ENCODE measurements at places on chromosomes 2 and 18. TPM values are rescaled to one million over a fixed set of nuclear protein-coding genes. Genes with fewer than 3 reads are reported as not detected.
A peak's percentile ranks its signal among the peaks of the same experiment; 100 is the strongest.

DNA sequence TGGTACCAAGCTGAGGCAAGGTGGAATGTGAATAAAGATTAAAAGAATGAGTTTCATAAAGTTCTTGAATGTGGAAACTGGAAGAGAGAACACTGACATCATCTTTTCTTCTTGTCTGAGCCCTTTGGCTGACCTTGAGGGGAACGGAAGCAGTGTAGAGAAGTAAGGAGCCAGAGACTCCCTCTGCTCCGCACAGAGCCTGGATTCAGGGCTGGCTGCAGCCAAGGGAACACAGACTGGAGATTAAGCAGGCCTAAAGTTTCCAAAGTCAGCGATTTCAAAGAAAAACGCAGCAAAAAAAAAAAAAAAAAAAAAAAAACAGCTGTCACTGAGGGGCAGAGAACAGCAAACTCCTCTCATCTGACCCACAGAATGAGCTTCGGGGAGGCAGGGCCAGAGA, 19.3 kb upstream of the ALK start:
- DNase-seq, result no peak

UCN gene
- total RNA-seq, result not detected

GRCh38 chr18:11095211-11095610, 54.2 kb downstream of the PIEZO2 start:
- no peak for DNase-seq

GRCh38 chr2:165054652-165055051, 99.3 kb upstream of the SLC38A11 start:
- no peak for DNase-seq

LYG1 gene
- total RNA-seq, result 0.35 TPM

CLEC4F gene
- not detected for total RNA-seq

DNA sequence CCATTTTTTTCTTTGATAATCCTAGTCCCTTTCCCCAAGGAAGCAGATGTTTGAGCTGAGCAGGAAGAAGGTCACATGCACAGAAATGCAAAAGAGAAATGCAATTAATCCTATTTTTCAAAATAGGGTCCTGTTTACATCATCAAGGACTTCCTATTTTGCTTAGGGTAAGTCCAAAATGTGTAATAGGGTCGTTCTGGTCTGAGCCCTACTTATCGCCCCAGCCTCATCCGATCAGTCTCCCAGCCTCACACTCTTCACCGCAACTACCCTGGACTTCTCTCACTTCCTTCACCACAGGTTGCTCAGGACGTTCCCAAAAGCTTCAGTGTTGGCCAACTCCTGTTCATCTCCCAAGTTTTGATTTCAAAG, 32.8 kb downstream of the FOSL2 start:
- no peak for DNase-seq

DNA sequence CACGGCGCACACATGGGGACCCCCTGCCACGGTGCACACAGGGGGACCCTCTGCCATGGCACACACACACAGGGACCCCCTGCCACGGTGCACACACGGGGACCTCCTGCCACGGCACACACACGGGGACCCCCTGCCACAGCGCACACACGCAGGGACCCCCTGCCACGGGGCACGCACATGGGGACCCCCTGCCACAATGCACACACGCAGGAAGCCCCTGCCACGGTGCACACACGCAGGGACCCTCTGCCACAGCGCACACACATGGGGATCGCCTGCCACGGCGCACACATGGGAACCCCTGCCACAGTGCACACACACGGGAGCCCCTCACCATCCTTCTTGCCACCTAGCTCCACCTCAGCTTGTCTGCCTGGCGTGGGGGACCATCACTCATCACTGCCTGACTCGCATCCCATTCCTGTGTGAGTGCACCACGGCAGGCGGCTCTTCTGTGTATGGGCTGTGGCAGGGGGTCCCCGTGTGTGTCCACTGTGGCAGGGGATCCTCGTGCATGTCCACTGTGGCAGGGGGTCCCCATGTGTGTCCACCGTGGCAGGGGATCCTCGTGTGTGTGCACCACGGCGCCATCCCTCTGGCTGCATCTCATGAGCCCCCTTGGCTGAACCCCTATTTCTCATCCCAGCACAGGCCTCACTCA, 206.7 kb downstream of the EIPR1 start:
- DNase-seq, result no peak

METTL21A gene
- total RNA-seq, result 12.8 TPM

- DNase-seq, result no peak
Observed at GRCh38 chr18:59876310-59876626, 23.5 kb upstream of the PMAIP1 start.

DNA sequence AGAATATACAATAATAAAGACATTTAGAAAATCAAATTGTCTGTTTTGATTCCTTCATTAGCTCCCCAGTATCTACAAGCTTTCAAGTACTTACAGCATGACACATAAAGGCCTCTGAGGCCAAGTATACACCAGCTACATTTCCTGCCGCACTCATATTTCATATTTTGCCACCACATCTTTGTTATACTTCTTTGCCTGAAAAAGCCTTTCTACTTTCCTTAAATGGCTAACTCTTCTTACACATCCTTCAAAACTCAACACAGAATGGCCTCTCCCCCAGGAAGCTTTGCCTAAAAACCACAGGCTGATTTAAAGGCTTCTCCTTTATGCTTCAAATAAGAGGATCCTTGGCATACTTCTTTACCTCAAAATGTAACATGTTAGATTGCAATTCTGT, 4.5 kb downstream of the STK17B start:
- DNase-seq, result peak; percentile 78

GRCh38 chr2:196295005-196295404, 123.6 kb upstream of the STK17B start:
- no peak for DNase-seq

DNA sequence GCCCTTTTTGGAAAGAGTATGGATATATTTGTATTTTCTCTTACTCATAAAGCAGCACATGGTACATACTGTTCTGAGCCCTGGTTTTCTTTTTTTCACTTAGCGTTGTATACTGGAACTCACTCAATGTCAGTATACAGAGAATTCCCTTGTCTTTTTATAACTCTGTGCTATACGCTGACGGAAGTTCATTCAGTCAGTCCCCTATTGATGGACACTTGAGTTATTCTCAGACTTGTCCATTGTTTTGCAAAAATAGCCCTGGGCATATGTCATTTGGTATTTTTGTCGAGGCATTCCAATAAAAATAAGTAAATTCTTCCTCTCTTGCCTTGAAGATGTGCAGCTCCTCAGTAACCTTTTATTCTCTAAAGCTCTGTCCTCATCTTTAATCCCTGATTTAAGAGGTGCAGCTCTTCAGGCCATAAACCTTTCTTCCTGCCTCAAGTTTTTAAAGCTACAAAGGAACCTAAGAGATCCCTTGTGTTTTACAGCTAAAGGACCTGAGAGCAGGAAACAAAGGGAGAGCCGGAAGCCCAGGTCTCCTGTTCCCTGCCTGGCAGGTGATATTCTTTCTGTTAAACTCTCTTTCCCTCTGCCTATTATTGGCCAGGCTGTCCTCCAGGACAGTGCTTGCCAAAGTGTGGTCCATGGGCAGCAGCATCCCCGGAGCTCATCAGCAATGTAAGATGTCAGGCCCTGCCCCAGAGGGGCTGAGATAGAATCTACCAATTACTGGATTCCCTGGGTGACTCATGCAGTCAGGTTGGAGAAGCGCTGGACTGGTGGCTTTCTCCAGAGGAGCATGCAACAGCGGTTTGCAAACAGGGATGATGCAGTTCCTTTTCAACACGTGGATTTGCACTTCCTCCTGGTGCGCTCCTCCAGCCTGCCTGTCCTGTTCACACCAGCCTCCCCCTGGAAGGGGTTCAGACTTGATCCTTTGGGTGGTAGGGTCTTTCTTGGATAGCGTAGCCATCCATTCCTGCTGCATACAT, 158.0 kb downstream of the NEDD4L start:
- DNase-seq, result no peak

DNA sequence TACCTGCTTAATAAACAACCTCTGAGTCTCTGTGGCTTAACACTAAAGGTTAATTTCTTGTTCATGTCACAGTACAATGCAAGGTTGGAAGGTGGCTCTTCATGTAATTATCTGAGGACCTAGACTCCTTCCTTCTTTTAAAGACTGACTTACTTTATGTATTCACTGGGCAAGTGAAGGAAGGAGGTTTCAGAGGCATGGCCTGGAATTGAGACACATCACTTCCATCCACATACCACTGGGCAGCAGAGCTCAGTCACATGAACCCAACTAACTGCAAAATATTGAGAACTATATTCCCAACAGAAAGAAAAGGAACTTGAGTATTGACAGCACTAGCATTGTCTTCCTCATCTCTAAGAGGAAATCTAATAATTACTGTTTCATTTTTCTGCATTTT, 57.5 kb upstream of the FN1 start:
- DNase-seq, result no peak

RGPD8 gene
- 10.8 TPM for total RNA-seq

DNA sequence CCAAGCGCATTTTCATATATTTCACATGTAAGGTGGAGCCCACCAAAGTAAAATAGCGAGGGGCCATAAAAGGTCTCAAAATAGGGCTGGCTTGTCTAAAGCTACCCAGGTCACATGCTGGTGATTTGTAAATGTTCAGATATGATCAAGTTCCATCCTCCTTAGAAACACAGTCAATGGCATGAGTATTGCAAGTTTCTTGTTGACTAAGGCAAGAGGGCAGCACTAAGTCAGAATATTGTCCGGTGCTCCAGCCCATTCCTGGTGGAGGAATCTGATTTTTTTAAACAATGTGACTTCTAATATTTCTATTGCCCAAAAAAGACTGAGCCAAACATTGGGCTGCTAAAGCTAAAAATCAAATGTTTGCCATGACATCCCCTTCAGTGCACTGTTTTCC, 85.1 kb downstream of the LAMA1 start:
- DNase-seq, result no peak

L3MBTL4 gene
- 0.18 TPM for total RNA-seq

LINC00305 gene
- not detected for total RNA-seq

STK17B gene
- 12.4 TPM for total RNA-seq

GRCh38 chr2:113281910-113282746, 3.4 kb upstream of the PAX8 start:
- DNase-seq, result no peak

DNA sequence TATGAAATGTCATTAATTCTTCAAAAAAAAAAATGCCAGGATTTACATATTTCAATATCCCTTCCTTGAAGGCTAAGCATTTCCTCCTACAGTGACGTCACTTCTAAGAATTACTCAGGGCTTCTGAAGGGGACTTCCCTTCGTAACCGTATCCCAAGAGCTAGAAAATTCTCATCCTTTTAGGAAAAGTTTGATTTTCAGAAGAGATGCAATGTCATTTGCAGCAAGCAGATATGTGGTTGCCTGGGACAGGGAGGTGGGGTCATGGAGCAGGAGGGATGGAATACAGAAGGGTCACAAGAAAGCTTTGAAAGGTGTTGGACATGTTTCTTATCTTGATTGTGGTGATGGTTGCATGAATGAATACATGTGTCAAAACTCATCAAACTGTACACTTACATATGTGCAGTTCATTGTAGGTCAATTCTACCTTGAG, 97.0 kb upstream of the ATL2 start:
- no peak for DNase-seq

OR6B2 gene
- not detected for total RNA-seq

GRCh38 chr2:224036731-224037361, 2.2 kb downstream of the SERPINE2 start:
- DNase-seq, result no peak

DNA sequence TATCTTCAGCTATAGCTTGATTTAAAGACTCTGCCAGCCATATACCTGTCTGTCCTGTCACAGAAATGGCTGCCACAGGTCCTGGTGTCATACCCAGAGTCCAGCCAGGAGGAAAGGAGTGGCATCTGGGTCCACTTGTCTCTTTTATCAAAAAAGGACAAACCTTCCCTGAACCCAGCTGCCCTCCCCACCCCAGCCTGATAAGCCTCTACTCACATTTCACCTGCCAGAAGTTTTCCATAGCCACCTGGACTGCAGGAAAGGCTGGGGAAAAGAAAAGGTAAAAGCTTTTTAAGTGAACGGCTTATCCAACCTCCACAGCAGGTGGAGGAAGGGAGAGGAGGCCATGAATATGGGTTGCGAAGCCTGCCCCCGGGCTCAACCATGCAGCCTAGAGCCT, 32.8 kb downstream of the TMEM163 start:
- no peak for DNase-seq

NCOA1 gene
- total RNA-seq, result 10.9 TPM

HOXD13 gene
- not detected for total RNA-seq

- no peak for DNase-seq
Observed at GRCh38 chr2:37549598-37549997, 121.8 kb downstream of the CDC42EP3 start.

- DNase-seq, result peak; percentile 92
Observed at GRCh38 chr2:187403568-187404260, 44.3 kb downstream of the CALCRL start.

GRCh38 chr2:165952741-165953211, 800 bp downstream of the TTC21B start:
- DNase-seq, result peak; percentile 66

GRCh38 chr2:160126756-160127155, 64.3 kb upstream of the PLA2R1 start:
- no peak for DNase-seq

GRCh38 chr2:51511002-51511401, 479.1 kb upstream of the NRXN1 start:
- no peak for DNase-seq

DNA sequence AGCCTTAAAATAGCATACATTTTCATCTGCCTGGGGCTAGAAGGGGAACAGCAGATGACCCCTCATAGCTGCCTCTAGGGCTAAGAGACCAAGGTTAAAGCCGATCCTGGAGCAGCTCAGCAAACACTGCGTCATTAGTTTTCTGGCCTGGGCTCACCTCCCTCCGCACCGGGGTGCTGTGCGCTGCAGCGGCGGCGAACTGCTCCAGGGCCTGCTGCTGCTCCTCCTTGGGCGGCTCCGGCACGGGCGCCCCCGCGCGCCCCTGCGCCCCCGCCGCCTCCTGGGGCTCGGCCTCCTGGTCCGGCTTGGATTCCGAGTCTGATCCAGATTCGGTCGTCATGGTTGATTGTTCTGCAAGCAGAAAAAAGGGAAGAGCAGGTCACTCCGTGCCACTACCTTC, 55.0 kb downstream of the EPB41L3 start:
- DNase-seq, result no peak

GRCh38 chr18:48583573-48583972, 44.7 kb downstream of the CTIF start:
- DNase-seq, result no peak

DNA sequence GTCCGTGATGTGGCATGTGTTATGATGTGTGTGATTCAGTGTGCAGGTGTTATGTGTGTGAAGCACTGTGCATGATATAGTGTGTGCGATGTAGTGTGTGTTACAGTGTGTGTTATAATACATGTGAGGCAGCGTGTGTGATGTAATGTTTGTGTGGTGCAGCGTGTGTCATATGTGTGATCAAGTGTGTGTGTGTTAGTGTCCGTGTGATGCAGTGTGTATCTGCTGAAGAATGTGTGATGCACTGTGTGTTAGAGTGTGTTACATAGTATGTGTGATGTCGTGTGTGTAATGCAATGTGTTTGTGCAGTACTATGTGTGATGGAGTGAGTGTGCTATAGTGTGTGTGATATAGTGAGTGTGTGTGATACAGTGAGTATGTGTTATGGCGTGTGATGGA, 182.8 kb upstream of the SOX11 start:
- no peak for DNase-seq

DNA sequence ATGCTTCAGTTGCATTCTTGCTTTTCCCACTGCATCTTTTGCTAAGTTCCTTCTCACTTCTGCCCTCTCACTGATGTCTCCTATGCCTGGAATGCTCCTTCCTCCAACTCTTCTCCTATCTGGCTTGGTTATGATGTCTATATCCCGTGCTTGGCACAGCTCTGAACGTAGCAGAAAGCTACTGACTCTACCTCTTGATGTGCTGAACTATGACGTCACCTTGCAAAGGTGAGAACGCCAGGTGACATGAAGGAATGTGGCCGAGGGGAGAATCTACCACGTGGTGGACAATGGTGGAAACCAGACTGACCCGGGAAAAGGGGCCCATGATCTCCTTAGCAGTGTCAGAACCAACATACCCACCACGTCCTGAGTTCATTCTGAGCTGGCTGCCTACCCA, 209.7 kb downstream of the SH3BP4 start:
- DNase-seq, result no peak

All from endothelial cell of umbilical vein (primary cell).